ENCODE measurements at places on chromosomes 13 and 19.

DNA sequence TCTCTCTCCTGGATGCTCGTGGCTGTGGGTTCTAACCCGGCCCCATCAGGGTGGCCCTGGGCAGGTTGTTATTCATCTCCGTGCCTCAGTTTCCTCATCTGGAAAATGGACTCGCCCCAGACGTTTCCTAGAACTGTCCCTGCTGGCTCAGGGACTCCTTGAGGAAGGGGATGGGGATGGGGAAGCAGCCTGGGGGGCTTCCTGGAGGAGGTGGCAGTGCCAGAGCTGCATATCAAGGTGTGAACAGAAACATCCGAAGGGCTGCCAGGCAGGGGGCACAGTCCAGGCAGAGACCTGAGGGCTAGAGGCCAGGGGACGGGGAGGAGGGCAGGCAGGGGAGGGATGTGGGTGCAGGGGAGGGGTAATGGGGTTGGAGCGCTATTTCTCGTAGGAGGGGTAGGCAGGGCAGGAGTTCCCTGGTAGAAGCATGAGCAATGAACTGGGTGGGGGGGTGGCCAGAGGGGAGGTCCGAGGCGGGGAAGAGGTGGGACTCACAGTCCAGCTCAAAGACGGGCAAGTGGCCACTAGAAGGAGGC, 3.6 kb upstream of the ELANE start:
- DNase-seq = no peak

DNA sequence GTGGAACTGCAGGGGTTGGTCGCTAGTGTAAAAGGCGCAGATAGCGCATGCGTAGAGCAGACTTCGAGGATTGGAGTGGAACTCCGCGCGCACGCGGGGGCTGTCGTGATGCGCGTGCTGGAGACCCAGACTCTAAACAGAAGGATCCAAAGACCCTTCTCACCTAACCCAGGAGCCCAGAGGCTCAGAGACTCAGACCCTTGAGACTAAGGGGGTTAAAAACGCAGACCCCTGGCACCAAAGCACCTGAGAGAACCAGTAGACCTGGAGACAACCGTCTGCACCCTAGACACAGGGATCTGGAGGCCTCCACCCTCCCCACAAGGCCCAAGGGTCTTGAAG, 567 bp upstream of the CTU1 start:
- no peak for DNase-seq

DNA sequence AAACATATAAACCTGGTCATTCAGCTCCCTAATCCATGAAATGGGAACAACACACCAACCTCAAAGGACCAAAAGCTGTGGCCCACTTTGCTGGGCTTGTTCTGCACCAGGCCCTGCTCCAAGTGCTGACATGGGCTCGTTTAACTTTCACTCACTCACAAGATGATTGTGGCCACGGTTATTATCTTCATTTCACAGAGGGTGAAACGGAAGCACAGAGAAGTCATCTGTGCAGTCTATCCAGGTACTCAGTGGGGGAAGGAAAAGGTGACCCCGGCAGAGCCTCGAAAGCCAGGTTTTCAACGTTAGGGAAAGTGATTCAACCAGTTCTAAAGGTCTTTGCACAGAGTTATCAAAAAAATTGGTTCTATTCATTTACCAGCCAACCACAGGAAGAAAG, 68.0 kb downstream of the CRYL1 start:
- no peak for DNase-seq

GRCh38 chr13:94061301-94061700, 418.2 kb downstream of the DCT start:
- no peak for DNase-seq

GRCh38 chr13:105984236-105984635, 551.2 kb downstream of the EFNB2 start:
- DNase-seq = no peak

- DNase-seq = peak; percentile 13
Observed at GRCh38 chr13:112616586-112617362, 28.8 kb upstream of the TUBGCP3 start.

DNA sequence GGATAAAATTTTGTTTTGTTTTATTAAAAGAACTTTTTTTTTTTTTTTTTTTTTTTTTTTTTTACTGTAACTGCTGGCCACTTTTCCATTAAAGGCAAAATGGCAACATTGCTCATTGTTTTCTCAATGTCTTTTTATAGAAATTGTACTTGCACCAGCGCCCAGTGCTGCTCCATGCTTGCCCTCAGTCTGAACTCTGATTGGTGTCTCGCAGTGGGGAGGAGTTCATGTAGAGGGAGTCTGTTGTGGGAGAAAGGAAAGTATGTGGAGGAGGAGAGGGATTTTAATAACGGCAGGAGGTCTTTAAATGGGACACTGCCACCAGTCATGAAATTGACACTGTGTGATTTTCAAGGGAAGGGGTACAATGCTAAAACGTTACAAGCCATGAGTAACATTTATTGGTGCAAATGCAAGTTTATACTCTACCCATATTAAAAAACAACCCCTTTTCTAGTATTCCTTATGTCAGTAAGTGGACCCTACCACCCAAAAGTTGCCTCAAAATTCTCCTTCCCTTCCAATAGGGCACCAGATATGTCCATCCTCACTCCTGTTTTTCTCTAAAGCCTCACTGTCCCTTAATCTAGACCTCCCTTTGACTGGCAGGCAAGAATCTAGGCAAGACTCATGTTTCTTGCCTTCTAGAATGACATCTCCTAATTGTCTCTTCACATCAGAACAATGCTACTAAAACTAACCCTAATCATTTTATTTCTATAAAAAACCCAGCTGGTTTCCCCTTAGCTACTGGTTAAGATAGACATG, 3.2 kb downstream of the RASL11A start:
- DNase-seq = no peak

DNA sequence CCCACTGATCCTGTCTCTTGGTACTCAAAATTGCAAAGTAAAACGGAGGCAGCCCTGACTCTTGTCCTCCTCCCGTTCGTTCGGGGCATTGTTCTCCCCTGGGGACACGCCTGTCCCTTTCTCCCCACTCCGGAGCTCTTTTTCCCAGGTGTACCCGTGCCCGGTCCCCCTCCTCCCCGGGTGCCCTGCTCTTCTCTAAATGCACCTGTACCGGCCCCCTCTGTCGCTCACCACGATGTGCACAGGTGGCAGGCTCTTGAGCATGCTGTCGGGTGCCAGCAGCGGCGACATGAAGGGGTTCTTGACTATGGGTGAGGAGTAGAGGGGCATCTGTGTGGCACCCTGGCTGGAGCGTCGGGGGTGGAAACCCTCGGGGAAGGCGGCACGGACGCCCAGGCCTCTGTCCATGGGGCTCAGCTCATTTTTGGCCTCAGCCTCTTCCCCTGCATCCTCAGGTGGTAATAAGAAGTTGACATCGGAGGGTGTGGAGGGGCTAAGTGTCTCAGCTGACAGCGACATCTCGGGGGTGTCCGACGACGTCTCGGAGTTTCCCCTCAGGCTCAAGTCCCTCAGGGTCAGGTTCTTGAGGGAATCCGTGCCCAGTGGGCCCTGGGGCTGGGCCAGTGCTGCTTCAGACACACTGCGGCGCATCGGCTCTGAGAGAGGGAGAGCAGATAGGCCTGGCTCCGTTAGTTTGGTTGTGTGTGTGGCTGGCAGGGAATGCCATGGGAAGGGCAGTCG, 12.4 kb upstream of the CNFN start:
- DNase-seq = no peak

DNA sequence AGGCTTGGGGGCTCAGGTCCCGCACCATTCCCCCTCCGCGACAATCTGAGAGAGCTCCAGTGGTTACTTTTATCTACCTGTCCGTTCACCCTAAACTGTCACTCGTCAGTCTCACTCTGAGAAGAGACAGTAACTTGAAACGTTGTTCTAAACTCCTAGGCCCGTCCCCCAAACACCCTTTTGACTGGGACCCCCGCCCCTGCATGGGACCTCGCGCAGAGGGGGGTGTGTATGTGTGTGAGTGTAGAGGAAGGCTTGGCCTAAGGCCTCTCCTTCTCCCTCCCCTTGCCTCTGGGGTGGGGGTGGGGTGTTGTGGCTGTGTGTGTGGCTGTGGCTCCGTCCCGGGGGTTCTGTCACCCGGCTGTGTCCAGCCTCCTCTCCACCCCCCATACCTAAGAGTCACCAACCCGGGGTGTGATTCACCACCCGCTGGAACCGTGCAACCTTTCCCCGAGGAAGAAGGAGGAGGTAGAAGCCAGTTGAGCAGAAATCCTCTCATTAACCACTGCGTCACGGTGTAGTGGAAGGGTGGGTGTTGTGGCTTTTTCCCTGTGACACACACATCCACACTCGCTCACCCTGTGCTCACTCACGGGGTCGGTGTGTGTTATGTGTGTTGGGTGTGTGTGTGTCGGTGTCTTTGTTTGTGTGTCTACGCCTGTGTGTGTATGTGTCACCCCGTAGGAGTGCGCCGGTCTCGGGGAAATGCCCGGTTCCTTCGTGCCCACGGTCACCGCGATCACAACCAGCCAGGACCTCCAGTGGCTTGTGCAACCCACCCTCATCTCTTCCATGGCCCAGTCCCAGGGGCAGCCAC, 2.4 kb downstream of the FOSB start:
- DNase-seq = peak; percentile 80

- DNase-seq = no peak
Observed at GRCh38 chr19:34409189-34410164, 5.3 kb downstream of the PDCD2L start.

DNA sequence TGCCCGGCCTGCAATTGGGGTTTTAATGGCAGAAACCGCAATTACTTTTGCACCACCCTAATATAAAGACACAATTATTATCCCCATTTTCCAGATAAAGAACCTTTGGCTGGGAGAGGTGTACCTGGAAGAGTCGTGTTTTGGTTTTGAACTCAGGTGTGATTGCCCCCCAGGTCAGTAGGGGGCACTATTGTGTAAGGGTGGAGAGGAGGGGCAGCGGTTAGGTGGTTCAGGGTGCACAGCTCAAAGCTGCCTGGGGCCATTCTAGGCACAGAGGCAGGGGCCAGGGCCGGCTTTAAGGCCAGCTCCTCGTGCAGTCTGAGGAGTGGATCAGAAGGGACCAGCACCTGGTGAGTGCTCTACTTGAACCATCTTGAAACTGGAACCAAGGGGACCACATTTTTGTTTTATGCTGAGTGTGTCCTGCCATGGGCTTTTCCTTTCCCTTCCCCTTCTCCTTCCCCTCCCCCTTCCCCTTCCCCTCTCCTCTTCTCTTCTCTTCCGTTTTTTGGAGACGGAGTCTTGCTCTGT, 5.8 kb upstream of the FCGRT start:
- DNase-seq = peak; percentile 86

- no peak for DNase-seq
Observed at GRCh38 chr19:3808420-3809143, 22.4 kb upstream of the MATK start.
